Esophagus mucosa (tissue), 1 donor: ENCODE measurements at places on chromosomes 6 and 20. TPM values are rescaled to one million over a fixed set of nuclear protein-coding genes. Genes with fewer than 3 reads are reported as not detected.

DNA sequence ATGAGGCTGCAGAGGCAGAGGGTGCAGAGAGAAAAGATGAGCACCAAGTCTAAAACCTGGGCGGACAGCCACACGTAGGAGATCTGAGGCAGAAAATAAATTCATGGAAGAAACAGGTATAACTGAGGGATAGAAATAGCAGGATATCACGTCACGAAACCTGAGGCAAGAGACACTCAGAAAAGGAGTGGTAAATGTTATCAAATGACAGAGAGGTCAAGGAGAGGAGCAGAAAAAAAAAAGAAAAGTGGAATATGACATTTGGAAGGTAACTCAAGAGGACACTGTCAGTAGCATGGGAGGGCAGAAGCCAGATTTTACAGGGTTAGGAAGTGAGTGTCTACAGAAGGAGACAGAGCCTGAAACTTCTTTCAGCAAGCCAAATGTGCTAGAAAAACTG lies 84.2 kb upstream of the FBXL4 start:
- no peak for ATAC-seq

- no peak for ATAC-seq
Measured at GRCh38 chr20:16444057-16444777, 129.0 kb downstream of the KIF16B start.

GRCh38 chr6:23953976-23954375 lies 172.0 kb upstream of the NRSN1 start:
- ATAC-seq = no peak

GRCh38 chr6:139919107-139920026 lies 544.9 kb upstream of the CITED2 start:
- no peak for ATAC-seq

Gene NCOA7
- 59.8 TPM for total RNA-seq
